ENCODE measurements at places on chromosomes 2 and 18.

GRCh38 chr2:237968048-237968862 is 1.4 kb downstream of the UBE2F start:
- DNase-seq = peak; percentile 79

DNA sequence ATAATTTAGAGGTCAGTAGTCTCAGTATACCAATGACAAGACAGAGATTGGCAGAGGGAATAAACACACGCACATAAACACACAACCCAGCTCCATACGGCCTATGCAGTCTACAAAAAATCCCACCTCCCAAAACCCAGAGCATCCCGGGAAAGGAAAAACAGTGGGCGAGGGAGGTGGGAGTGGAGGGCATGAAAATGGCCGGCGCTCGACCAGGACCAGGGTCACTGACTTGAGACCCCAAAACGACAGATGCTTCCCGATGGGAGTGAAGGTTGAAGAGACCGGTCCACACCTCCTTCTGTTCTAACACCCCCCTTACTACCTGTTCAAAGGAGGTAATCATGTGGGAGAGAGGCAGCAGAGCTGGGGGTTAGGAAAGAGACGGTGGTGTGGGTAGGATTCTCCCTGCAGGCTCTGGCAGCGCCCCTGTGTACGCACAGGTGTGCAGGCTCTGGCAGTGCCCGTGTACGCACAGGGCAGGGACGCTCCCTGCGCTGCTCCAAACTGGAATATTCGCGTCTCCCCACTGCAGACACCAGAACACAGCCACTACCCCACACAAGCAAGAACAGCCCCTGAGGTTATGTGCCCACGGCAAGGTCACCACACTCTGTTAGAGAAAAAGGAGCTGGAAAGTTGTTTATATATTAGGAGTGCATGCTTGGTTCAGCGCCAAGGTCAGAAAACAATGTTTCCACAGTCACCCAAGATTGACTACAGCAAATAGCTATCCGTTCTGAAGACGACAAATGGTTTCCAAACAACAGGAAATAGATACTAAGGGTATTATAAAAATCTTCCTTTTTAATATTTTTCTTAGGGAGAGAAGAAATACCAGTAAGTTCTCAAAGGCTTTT is 67.9 kb downstream of the EIPR1 start:
- no peak for DNase-seq

- DNase-seq = no peak
Measured at GRCh38 chr18:7676253-7676873, 109.2 kb downstream of the PTPRM start.

DNA sequence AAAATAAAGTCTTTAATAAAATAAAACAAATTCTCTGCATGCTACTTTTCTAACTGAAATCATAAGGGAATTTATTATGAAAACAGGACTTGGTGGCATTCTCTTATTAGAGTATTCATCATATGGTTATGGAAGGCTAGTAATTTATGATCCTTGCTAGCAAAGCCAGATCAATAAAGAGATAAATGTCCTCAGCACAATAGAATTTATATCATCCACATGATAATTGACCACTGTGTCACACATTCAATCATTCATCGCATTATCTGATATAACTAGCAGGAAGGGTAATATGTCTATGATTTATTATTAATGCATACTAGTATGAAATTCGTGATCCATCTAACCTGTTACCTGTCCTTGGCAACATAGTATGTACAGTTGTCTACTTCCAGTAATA is 175.8 kb downstream of the MYO3B start:
- DNase-seq = no peak

- DNase-seq = no peak
Measured at GRCh38 chr2:85623991-85624390, 8.0 kb downstream of the USP39 start.

- DNase-seq = no peak
Measured at GRCh38 chr18:23938901-23939341, 75.6 kb upstream of the TTC39C start.

DNA sequence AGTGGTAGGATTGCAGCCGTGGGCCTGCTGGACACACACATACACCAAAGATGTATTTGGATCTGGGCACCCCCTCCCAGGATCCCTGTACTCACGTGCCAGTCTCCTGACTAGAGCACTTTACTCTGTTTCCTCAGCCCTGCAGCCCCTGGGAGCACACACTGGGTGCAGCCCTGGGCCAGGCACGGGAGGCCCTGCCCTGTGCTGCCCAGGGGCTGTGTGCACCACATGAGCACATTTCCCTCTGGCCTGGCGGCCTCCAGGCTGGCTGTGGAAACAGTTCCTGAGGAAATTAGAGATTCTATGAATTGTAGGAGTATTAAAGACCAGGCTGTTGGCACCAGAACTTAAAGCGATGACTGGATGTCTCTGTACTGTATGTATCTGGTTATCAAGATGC is 45.4 kb downstream of the BCL2L11 start:
- DNase-seq = no peak

DNA sequence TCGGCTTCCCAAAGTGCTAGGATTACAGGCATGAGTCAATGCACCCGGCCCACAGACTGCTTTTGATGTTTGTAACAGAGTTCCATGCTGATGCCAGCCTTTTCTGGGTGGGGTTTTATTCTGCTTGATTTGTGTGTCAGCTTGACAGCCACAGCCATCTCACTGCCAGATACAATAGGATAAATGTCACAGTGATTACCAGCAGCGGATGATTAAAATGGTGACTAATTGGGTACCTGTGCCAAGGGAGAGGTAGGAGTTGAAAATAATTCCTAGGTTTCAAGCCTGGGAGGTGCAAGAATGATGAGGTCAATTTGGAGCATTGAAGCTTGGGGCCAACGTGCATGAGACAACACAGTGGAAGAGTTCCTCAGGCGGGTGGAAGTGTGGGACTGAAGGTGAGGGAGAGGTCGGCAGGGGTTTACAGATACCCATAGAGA is 39.4 kb downstream of the SH2D6 start:
- DNase-seq = no peak

GRCh38 chr2:45205985-45206384 is 196.7 kb upstream of the SIX2 start:
- no peak for DNase-seq

GRCh38 chr2:121161272-121161671 is 123.7 kb downstream of the TFCP2L1 start:
- DNase-seq = no peak

- DNase-seq = peak; percentile 95
Measured at GRCh38 chr2:43226558-43226954, at the start of gene ZFP36L2. TSS of gene ZFP36L2 (minus strand) at chr2:43226606. CDS start at chr2:43226315, 291 bp downstream.

DNA sequence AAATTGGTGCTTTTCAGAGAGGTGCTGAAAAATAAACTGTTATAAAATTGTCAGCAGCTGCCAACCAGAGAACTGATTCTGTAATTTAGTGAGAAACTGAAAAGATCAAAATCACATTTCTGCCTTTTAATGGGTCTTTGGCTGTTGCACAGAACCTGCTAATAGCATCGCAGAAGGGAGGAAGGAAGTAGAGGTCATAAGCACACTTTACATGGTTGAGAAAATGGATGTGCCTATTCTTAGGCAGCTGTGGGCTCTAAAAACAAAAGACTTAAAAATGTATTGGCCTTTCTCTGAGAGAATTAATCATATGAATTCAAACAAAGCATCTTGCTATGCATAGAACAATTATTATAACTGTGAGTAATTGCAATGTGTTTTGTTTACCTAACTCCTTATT is 1186.9 kb downstream of the DSC3 start:
- no peak for DNase-seq

- no peak for DNase-seq
Measured at GRCh38 chr2:144431392-144431783, 88.5 kb downstream of the ZEB2 start.

DNA sequence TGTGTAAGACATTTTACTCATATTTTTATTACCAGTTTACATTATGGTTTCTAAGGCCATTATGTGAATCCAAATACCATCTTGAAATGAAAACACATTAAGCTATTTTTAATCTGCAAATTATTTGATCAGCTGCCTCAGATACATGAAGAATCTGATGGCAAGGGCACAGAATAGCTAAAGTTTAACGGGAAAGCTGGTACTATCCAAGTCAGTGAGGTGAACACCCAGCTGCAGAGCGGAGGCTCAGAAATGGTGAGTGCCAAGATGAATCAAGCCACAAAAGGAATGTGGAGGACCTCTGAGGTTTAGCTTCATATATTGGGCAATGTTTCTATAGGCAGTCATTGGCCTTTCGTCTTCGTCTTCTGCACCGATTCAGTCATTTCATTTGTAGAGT is 75.1 kb downstream of the DPP10 start:
- no peak for DNase-seq

DNA sequence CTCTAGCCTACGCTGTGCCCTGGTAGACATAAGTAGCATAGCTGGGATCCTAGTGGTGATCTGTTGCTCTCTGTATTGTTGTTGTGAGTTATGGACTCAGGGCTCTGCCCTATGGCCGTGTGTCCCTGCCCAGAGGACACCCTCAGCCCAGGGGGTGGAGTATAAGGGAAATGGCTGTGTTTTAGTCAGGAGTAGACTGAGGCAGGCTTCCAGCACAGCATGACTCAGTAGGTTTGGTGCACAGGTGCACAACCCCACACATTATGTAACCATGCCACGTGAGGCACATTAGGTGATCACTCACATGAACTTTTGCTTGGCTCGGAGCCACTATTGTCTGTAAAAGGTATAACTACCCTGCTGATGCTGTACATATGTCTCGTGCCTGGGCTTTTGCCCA is 59.9 kb upstream of the PEX13 start:
- DNase-seq = no peak

GRCh38 chr2:220417503-220417902 is 790.1 kb downstream of the SLC4A3 start:
- no peak for DNase-seq

GRCh38 chr2:72144274-72144631 is 3.4 kb downstream of the CYP26B1 start:
- DNase-seq = no peak

DNA sequence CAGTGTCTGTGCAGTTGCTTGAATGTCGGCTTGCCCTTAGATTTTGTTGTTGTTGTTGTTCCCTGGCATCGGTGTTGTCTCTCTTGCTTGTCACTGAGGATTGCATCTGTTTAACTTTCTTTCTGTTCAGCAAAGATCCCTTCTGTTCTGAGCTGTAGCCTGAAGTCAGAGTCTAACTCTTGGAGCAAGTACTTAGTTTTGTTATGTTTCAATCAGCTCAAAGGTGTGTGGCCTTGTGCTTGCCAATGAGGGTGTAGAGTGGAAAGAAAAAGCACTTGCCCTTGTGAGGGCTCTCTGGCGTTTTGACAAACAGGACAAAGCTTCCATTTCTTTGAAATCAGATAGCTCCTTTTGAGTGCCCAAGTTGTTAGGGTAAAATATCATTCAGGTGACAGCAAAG is 757.1 kb upstream of the CDH7 start:
- no peak for DNase-seq

- DNase-seq = no peak
Measured at GRCh38 chr2:45978302-45978859, 318.8 kb upstream of the EPAS1 start.

DNA sequence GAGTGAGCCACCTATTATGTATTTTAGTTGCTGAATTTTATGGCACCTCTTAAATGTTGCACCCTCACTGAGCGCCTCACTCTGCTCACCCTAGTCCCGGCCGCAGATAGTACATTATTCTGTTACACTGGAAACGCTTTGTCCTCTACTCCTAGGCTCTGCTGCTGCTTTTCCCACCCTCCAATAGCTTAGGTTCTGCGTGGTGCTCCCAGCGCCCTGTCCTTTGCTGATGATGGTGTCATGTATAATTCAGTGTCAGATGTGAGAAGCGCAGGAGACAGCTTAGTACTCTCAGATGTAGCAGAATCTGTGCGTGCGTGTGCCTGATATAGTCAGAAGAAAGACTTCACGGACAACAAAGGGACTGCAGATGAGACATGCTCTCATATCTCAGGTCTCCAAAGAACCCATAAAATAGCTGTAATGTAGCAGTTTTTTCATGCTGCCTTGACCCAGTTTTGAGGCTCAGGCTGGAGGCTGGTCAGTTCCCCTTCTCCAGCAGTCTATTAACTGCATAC is 1.4 kb upstream of the REEP1 start:
- DNase-seq = no peak

- no peak for DNase-seq
Measured at GRCh38 chr2:225353579-225354085, 45.9 kb upstream of the NYAP2 start.

DNA sequence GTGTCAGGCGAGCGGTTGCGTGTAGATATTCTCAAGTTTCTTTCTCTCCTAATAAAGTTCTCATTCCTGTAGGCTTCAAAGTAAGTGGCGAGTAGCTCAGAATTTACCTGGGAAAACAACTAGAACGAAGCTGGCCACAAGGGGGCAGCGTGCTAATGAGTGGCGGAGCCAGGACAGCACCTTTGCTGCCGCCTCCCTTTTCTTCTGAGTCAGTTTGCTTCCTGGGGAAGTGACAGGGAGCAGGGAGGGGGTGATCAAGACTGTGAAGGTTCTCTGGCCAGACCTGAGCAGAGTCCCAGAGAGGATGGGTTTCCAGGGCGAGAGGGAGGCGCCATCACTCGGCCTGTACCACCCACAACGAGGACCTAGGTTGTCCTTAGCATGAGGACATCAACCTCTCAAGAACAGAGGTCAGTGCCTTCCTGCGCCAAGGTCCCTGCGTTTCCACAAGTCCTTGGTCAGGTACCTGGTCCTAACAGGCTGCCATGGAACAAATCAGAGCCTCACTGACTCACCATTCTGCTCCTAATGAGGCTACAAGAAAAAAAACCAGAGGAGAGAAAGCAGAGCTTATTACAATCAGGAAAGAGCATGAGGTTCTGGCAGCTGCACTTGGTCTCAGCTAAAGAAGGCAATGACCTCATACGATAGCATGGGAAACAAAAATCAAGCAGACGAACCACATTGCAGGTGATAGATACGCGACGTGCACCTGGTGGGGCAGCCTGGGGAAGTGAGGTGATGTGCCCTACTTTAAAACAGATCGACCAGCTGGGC is 98.7 kb downstream of the PLB1 start:
- peak; percentile 86 for DNase-seq

- DNase-seq = no peak
Measured at GRCh38 chr2:63652652-63652985, 63.9 kb downstream of the MDH1 start.

DNA sequence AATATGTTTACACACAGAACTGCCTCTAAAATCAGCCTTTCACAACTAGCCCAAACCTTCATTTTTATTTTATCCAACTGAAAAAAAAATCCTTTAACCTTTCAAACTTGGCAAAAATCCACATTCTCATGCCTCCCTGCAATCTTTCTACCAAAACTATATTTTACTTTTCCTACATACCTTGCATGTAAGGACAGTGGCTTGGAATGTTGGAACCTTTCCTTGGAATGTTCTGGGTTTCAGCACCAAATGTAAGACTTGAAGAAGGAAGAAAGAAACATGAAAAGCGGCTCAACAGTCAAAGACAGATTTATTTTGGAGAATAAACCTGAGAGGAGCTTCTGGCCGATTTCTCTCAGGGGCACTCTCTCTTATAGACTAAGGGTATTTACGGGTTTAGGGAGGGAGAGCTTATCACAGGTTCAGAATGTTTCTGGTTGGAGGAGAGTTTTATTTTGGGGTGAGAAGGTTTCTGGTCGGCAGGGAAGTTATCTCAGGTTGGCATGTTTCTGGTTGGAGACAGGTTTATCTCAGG is 79.7 kb downstream of the RRM2 start:
- DNase-seq = no peak

GRCh38 chr2:54741250-54741649 is 17.8 kb downstream of the EML6 start:
- DNase-seq = no peak

- DNase-seq = no peak
Measured at GRCh38 chr2:424306-425171, 136.6 kb upstream of the ALKAL2 start.

GRCh38 chr18:21742315-21742687 is 1.7 kb downstream of the MIB1 start:
- DNase-seq = no peak

Measured in activated CD4-positive, alpha-beta T cell treated with anti-CD3 and anti-CD28 coated beads, Interleukin-2, amount 10 ng/mL, durations not matched to agents 7 days and 5 days (primary cell).